Stimulated activated CD4-positive, alpha-beta T cell treated with anti-CD3 and anti-CD28 coated beads, Interleukin-4, amount 100 ng/mL, for 1 hour (primary cell): ENCODE measurements at places on chromosomes 3 and 15.

- no peak for DNase-seq
These were observed 157.9 kb downstream of the FOXP1 start for GRCh38 chr3:71425491-71426071.

- DNase-seq = no peak
These were observed 41.0 kb downstream of the LEKR1 start for GRCh38 chr3:156867174-156867573.

DNA sequence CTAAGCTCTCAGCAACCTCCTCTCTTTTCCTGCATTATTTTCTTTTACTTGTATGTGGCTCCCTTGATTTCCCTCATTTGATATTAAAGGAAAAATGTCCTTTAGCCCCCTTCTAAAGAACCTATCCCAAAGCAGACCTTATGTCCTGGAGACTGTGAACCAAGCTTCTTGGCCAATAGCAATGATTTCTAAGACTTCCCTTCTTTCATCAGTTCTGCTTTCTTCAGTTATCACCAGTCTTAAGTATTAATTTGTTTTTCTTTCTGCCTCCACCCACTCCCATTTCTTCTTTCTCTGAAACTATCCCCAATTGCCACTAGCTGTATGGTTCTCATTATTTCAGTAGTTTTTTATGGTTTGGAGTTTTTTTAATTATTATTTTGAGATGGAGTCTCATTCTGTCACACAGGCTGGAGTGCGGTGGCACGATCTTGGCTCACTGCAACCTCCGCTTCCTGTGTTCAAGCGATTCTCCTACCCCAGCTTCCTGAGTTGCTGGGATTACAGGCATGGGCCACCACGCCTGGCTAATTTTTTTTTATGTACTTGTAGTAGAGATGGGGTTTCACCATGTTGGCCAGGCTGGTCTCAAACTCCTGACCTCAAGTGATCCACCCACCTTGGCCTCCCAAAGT lies 12.1 kb downstream of the TMOD3 start:
- no peak for DNase-seq

- no peak for DNase-seq
These were observed 12.6 kb upstream of the IGF2BP2 start for GRCh38 chr3:185837414-185837813.

GRCh38 chr15:56272454-56272853 lies 28.8 kb upstream of the RFX7 start:
- DNase-seq = no peak

- DNase-seq = no peak
These were observed 139.1 kb downstream of the CBLB start for GRCh38 chr3:105729667-105730066.

- DNase-seq = no peak
These were observed 85.2 kb downstream of the FAM174B start for GRCh38 chr15:92570391-92570790.

GRCh38 chr3:99012051-99012450 lies 110.6 kb upstream of the DCBLD2 start:
- DNase-seq = no peak

- DNase-seq = no peak
These were observed 245.1 kb downstream of the PCCB start for GRCh38 chr3:136495213-136495612.

DNA sequence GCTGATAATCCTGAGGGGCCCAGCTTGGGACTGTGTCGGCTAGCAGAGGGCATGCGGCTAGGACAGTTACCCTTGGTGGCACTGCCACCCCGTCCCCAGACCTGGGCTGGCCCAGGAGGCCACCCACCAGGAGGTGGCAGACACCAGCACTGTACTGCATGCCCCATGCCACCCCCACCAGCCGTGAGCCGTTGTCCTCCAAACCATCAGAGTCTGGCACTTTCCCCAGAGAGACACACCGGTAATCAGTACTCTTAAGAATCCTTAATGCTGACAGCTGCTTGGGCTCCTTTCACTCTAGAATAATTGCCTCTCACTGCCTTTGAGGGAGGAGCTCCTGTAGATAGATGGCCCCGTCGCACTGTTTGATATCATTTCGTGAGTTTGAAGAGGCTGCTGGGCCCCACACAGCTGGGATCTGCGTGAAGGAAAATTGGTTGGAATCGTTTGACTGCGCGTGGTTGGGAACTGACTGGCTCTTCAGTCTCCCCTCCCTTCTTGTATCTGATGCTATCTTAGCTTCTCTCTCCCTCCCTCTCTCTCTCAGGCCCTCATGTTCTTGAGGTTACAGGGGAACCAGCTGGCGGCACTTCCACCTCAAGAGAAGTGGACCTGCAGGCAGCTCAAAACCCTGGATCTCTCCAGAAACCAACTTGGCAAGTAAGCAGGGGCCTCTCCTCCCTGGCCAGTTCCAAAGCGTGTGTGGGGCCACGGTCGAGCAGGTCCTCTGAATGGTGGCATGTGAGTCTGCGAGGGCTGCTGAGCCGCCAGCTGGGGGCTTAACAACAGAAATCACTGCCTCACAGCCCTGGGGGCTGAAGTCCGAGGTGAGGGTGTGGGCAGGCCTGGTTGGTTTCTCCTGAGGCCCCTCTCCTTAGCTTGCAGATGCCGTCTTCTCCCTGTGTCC lies 94.9 kb downstream of the LRRK1 start:
- DNase-seq = no peak

DNA sequence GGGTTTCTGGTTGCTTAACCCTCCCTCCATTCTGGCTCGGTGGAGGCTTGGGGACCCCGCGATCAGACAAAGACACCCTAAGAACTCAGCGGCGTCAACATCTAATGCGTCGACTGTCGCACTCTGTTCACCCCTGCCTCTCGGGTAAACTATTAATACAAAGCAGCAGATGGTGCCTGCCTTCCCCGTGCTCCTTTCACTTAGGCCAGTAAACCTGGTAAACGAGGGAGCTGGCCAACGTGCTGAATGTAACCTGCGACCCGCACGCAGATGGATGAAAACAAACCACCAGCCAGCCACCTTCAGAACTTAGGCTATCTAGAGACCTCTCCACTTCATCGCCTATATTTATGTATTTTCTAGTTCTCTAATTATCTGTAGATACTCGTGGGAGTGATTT lies 848 bp upstream of the CADPS start:
- no peak for DNase-seq

GRCh38 chr3:107001635-107002034 lies 375.6 kb upstream of the CCDC54 start:
- no peak for DNase-seq

DNA sequence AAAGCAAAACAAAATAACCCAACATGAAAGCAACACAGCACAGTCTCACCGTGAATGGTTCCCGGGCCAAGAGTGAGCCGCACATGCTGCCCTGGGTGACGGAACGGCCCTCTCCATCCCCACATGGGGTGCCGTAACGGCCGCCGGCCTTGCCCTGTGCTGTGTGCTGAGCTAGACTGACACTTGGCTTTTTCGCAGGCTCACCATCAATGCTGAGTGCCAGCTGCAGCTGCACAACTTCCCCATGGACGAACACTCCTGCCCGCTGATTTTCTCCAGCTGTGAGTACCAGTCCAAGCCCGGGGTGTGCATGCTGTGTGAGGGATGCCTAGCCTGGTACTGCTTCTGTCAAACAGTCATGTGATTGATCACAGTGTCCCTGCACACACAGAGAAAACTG lies 357.6 kb downstream of the GABRG3 start:
- DNase-seq = no peak

GRCh38 chr15:98080791-98081190 lies 120.3 kb downstream of the ARRDC4 start:
- DNase-seq = no peak

- DNase-seq = no peak
These were observed 198.4 kb downstream of the ADAMTS17 start for GRCh38 chr15:100143378-100143777.

DNA sequence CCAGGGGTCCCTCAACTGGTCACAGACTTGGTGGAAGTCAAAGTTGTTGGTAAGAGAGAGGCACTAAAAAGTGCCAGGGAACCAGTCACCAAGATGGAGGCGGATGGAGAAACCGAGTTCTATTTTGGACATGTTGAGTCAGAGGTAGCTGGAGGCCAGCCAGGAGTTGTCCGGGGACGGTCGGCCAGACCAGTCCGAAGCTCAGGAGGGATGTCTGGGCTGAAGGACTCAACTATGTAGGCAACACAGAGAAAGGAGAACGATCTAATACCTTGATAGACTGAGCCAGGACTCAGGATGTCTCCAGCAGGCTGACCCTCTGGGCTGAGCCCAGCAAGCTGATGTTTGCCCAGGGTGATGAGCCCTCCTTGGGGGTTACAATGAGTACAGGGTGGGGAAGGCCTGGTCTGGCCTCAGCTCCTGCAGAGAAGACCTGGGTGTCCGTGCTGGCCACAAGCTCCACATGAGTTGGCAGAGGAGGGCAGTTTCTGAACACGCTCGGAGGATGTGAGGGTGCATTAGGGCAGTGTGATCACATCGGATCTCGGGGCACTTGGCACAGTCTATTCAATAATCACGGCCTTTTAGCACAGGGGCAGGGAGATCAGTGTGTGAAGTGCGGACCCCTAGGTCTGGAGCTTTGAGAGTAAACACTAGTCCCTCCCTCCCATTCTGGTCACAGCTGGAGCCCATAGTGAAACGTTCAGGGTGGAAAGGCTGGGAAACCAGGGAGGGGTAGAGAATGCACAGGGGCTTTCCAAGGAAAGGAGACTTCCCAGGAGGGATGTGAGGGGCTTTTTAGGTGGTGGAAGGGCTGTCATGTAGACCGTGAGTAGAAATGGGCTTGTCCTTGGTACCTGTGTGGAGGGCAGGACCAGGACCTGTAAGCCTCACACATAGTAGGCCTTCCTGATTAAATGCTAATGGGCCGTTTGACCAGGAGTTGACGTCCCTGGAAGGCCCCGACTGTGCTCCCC lies 111.9 kb downstream of the ETFA start:
- DNase-seq = no peak

DNA sequence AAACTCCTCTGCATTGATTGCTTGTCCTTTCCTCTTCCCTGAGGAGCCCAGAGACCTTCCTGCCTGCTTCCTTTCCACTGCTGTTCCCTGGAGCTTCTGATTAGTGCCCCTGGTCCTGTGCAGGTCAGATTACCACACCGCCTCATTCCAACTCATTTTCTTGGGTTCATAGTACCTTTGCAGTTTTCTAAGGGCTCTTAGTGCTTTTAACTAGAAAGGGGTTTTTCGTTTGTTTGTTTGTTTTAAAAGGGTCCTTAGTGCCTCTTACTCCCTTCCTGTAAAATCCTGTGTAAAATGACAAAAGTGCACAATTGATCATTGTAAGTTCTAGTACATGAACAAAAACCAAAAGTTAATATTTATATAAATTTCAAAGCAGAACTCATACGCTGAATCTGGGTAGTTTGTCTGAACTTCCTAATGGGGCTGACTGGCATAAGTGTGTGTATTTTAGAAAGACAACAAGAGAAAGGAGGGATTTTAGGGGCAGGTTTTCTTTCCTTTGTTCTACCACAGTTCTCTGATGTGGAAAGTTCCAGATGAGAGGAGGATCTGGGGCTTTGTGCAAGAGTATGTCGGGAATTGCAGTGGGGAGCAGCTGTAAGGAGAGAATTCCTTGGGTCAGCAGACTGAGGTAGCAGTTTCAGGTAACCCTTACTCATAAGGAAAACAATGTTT lies 30.6 kb downstream of the SNRK start:
- DNase-seq = no peak

DNA sequence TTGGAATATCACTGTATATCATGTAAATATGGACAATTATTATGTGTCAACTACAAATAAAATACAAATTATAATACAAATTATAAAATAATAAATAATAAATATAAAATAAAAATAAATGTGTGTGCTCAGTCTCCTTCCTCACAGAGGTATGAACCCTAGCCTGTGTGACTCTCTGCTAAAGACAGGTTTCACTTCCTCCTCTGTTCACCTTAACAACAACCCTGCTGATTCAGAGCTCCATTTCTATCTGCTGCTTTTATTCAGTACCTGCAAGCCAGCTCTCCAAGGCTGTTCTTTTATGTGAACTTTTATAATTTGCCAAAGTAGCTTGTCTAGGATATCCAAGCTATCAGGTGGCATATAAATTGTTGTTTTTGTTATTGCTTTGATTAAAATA lies 610.7 kb upstream of the GRM7 start:
- no peak for DNase-seq

DNA sequence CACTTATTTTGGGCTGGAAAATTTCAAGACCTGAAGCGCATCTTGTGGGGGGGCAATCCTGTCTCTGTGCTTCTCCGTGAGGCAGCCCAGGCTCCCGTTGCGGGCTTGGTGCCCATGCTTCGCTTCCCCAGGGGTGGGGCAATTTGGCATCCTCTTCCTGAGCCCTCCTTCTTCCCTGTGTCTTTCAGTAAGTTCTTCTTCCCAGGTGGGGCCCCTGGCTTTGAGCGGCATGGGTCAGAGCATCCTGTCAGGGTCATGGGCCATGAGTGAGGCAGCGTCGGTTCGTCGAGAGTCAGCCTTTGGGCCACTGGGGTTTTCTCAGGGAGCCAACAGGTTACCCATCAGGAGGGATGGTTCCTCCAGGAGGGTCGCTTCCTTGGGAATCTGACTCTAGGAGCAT lies 200.7 kb downstream of the UBE3A start:
- no peak for DNase-seq

- DNase-seq = no peak
These were observed 5.6 kb upstream of the NCEH1 start for GRCh38 chr3:172716476-172716875.

GRCh38 chr15:50341616-50342136 lies 13.3 kb downstream of the GABPB1 start:
- no peak for DNase-seq

- DNase-seq = no peak
These were observed 101.5 kb downstream of the PTPRG start for GRCh38 chr3:61662861-61663260.

- peak; percentile 3 for DNase-seq
These were observed at the start of gene FSTL1 for GRCh38 chr3:120450600-120451271. FSTL1 (minus strand) TSS chr3:120450992; CDS start chr3:120450746, 246 bp downstream.

GRCh38 chr15:40233727-40234577 lies 4.9 kb upstream of the PAK6 start:
- DNase-seq = no peak
